ENCODE measurements at places on chromosomes 6 and 20.

DNA sequence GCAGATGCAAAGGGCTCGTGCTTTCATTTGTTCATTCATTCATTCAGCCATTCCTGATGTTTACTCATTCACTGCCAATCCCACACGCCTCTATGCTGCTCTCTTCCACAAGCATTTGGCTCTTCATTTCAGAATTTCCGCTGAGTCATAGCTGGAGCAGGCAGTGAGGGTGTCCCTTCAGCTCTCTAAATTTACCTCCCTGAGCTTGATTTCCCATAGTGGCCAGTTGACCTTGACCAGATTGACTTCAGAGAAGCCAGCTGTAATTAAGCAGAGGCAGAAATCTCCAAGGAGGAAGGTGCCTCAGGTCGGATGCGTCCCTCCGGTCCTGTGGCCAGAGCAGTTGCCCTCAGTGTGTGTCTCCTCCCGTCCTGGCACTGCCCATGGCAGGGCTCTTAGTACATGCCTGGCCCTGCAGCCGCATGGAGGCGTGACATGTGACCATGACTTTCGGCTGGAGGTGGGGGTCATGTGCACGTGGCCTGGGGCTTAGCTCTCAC is 267.2 kb upstream of the ECI2 start:
- no peak for DNase-seq

GRCh38 chr6:3515669-3516068 is 58.8 kb upstream of the SLC22A23 start:
- no peak for DNase-seq

GRCh38 chr20:17749978-17750721 is 50.4 kb downstream of the BANF2 start:
- DNase-seq = no peak

GRCh38 chr6:116016846-116017545 is 43.7 kb downstream of the FRK start:
- no peak for DNase-seq

- DNase-seq = peak; percentile 11
These were observed 302.5 kb downstream of the DHX35 start for GRCh38 chr20:39264506-39265172.

GRCh38 chr6:82891076-82891475 is 174.6 kb downstream of the UBE3D start:
- no peak for DNase-seq

DNA sequence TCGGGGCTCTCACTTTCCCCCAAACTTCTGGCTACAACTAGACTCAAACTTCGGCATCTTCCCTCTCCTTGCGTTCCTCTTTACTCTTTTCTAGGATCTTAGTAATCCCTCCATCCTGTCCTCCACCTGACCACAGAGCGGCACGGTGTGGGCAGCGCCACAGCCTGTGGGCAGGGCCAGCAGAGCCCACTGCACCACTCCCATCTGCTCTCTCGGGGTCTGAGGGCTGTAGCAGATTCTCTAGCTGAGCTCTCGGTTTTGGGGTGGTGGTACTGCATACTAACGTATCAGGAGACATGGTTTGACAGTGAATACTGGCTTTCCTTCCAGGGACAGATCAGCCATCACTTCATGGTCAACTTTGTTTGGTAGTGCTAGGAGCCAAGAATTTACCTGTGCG is 57.4 kb downstream of the EZR start:
- no peak for DNase-seq

- DNase-seq = no peak
These were observed 103.6 kb downstream of the MAP3K7 start for GRCh38 chr6:90483116-90483839.

DNA sequence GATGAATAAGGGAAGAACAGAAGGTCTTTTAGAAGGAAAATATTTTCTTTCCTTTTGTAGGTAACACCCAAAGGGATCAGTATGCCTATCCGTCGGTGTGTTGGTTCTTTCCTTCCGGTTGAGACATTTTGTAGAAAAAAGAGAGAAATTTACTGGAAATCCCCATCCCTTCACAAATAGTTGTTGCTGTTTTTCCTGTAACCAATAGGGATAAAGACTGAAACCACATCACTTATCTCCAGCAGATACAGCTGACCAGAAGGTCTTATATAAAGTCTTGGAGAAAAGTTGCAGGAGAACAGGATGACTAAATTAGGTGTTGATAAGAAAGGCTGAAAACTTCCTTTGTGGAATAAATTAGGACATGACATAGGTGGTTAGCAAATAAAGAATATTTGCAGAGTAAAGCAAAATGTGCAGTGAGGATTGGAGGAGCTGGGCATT is 14.8 kb upstream of the HLA-DRB1 start:
- no peak for DNase-seq

DNA sequence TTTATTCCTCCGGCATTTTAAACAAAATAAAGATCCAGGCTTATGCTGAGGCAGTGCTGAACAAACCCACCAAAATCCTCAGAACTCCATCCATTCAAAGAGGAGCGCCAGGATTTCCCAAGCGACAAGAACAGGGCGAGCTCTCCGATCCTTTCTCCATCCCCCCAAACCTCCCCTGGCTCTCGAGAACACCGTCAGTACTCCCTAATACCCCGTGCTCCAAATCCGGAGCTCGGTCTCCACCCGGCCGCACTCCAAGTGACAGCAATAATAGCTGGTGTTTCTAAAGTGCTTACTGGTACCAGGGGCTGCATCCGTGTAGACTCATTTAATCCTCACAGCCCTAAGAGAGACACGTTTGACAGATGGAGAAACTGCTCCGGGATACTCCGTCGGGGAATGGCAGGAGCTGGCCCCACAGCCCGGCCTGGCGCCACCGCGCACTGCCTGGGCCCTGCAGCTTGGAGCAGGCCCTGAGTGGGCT is 277.1 kb upstream of the QKI start:
- no peak for DNase-seq

GRCh38 chr6:158654498-158654897 is 4.6 kb downstream of the SYTL3 start:
- DNase-seq = no peak

DNA sequence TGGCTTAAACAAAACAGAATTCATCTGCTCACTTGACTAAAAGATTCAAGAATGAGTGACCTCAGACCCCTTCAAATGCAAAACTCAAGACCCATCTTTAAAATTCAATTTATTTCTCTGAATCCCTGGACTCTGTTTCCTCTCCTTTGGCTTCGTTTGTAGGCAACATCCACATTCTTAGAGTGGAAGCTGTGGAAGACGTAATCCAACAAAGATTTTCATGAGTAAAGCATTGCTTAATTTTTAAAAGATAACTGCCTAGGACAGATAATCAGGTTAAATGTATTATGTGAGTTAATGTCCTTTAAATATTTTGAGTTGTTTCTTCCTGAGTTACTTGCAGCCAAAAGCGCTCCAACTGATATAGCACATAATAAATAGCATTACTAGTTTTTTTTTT is 164.5 kb downstream of the ZMYND8 start:
- DNase-seq = no peak

DNA sequence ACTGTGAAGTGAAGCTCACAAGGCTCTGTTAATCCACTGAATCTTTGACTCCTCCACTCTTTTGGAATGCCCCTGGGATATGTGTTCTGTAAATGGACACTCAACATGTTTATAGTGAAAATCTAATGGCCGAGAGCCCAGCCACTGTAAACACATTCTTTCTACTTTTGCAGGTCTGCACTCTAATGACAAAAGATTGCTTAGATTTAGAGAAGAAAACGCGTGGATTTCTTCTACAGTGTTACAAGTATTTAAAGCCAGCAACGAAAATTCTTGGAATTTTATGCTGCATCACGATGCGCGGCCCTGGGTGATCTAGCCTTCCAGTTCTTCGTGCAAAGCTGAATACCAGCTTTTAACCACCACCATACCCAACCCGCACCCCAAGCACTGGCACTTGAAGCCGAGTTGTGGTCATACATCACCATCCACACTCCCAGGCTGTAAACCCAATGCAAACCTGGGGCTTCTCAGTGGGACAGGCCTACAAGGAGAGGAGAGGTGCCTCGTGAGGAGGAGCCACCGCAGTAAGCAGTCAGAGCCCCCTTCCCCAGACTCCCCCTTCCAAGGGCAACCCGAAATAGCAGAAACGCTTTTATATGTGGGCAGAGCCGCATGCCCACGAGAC is 3.7 kb upstream of the FOXO3 start:
- DNase-seq = no peak

DNA sequence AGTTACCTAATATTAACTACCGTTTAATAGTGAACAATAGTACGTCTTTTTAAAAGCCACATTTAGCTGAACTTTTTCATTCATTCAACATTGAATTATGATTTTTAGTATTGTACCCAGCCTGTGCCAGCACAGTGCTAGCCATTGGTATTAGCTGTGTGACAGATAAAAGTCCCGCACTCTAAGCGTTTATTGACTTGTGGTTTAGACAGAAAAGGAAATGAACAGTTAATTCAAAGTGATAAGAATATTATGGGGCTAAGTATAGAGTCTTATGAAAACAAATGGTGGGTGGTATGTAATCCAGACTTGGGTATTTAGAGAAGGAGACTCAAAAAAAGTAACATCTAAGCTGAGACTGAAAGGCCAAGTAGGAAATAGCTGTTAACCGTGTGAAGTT is 202.3 kb downstream of the RPS12 start:
- DNase-seq = no peak

DNA sequence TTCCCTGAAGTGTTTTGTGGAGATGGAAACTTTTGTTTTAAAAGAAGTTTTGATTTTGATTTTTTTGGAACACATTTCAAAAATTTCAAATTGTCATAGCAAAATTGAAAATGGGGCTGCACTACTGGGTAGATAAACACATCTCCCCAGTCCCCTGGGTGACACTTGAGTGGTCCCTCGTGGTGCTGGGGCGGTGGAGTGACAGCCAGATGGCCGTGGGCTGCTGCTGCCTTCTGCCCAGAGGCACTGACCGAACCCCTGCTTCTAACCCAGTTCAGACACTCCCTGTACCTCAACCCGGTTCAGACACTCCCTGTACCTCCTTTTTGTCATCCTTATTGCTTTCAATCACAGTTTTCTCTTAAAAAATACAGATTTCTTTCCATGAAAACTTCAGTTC is 69.9 kb upstream of the SYNJ2 start:
- DNase-seq = no peak

GRCh38 chr6:35400111-35400510 is 52.0 kb upstream of the FANCE start:
- DNase-seq = no peak

DNA sequence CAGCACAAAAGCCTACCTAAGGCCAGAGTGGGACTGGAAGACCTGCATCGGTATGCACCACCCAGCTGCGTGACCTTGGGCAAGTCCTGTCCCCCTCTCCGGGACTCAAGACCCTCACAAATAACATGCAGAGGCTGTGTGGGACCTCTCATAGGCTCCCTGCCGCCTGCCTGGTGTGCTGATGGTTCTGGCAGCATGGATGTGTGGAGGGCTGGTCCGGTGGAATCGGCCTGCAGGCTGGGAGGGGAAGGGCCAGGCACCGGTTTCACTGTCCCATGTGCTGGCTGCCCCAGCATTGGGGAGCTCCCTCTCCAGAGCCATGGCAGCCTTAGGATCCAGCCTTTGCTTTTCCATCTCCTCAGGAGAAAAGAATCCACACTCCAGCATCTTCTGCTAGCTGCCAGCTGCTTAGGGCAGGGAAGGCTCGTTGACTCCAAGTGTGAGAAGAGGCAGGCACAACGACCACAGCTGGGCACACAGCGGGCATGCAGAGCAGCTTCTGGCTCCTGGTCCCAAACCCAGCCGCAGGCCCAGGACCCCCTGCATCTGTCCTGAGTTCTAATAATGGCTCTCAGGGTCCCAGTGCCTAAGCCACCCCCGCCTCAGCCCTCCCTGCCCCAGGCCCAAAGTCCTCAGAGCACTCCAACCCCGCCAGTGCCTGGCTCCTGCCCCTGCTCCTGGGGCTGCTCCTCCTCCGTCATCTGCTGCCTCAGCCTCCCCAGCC is 32.5 kb downstream of the TFEB start:
- DNase-seq = no peak

DNA sequence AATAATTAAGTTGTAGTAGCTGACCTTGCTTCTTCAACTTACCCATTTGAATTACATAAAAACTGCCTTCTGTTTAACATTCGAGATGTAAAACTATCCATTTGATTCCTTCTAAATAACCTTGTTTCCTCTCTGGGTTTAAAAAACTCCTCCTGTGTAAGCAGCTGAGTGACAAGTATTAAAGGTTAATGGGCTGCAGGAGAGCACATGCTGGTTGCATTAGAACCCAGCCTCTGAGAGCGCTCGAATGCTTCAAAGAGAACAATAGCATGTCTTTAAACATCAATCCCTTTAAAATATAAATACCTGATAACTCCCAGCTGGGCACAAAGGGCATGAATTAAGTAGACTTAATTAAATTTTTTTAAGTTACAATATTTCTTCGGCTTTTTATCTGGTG is 215.8 kb downstream of the EYA4 start:
- no peak for DNase-seq

- DNase-seq = no peak
These were observed 124.1 kb downstream of the PREX1 start for GRCh38 chr20:48703511-48704219.

- no peak for DNase-seq
These were observed 243.9 kb upstream of the TCF21 start for GRCh38 chr6:133644892-133645619.

DNA sequence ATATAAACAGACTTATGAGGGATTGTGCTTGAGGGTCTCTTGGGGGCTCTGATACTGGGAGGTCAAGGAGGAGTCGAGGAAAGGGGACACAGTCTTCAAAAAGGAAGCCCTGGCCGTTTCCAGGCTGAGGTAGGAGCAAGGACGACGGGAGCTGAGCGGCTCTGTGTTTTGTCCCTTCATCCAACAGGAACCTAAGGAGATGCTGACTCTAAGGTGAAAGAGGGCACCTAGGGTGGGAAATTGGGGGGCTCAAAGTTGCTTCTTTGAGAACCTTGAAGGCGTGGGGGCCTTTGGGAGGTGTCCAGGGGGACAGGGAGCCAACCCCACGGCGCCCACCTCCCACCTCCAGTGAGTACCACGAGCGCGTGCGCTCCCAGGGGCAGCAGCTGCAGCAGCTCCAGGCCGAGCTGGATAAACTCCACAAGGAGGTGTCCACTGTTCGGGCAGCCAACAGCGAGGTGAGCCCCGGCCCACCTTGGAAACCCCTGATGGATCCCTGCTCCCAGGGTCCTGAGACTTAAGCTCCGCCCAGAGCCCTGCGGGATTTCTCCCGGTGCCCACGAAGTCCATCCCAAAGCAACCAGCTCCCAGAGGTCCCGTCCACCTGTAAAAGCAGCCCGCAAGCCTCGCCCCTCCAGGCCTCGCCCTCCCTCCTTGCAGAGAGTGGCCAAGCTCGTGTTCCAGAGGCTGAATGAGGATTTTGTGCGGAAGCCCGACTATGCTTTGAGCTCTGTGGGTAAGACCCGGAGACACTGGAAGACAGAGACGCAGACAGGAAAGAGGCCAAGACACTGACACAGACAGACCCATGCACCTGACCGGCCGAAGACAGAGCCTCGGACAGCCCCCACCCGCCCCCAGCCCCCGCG is 2.9 kb downstream of the SPAG4 start:
- DNase-seq = no peak
